ENCODE measurements at places on chromosomes 7 and 10. TPM values are rescaled to one million over a fixed set of nuclear protein-coding genes. Genes with fewer than 3 reads are reported as not detected.

The CRHR2 gene
- 0.20 TPM for total RNA-seq

The MYH16 gene
- total RNA-seq = not detected

The LIPM gene
- total RNA-seq = 17.1 TPM

The LBX1 gene
- 0.20 TPM for total RNA-seq

The TEX36 gene
- total RNA-seq = not detected

The HOXA11 gene
- total RNA-seq = 0.20 TPM

All from skin of body (tissue), 3 donors.